ENCODE measurements at places on chromosomes 13 and 19.

- no peak for DNase-seq
Observed at GRCh38 chr13:76329004-76329403, 557.2 kb downstream of the KCTD12 start.

DNA sequence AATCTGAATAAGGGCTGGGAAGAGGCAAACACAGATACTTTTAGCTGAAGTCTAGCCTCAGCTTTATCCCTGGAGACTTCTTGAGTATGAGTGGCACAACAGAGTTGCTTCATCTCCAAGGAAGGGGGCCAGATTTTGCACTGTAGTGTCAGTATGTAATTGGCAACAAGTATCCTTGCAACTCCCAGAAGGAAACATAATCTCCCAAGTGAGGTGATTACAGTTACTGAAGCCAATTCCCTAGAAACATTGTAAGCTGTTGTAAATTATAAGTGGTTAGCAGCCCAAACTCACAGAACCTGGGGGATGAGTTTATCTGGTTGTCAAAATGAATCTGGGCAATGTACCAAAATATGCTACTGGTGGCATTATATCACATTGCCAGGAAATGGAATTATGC, 2065.7 kb upstream of the PCDH20 start:
- DNase-seq, result no peak

GRCh38 chr19:14167576-14168138, 31.3 kb upstream of the ASF1B start:
- DNase-seq, result no peak

DNA sequence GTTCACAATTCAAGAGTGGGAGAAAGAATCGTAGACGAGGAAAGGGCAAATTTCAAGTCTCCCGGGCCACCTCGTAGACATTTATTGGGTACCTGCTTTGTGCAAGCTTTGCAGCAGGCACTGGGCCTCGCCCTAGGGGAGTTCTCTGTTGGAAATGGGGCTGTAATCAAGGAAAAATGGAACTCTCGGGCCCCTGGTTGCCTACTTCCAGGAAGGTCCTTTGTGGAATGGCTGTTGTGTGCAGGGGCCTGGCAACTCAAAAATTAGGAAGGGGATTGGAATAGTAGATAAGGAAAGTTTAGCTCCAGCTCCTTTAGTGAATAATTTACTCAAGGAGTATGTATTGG, 612 bp downstream of the ZNF526 start:
- DNase-seq, result no peak

- no peak for DNase-seq
Observed at GRCh38 chr19:18850471-18851375, 19.0 kb downstream of the UPF1 start.

DNA sequence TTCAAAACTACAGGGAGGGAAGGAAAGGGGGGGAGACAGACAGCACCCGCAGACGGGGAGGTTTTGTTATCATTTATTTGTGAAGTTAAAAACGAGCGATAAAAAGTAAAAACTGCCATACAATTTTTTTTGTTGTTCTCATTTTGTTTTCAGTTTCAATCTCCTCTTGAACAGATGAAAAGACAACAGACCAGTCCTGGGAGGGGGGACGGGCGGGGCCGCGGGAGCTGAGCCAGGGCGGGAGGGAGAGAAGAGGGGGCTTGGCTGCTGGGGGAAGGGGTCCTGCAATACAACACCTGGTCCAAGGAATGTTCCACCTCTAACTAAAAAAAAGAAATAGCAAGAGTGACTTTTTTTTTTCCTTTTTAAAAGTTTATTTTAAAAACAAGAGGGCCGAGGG, 11.3 kb downstream of the KHSRP start:
- no peak for DNase-seq

DNA sequence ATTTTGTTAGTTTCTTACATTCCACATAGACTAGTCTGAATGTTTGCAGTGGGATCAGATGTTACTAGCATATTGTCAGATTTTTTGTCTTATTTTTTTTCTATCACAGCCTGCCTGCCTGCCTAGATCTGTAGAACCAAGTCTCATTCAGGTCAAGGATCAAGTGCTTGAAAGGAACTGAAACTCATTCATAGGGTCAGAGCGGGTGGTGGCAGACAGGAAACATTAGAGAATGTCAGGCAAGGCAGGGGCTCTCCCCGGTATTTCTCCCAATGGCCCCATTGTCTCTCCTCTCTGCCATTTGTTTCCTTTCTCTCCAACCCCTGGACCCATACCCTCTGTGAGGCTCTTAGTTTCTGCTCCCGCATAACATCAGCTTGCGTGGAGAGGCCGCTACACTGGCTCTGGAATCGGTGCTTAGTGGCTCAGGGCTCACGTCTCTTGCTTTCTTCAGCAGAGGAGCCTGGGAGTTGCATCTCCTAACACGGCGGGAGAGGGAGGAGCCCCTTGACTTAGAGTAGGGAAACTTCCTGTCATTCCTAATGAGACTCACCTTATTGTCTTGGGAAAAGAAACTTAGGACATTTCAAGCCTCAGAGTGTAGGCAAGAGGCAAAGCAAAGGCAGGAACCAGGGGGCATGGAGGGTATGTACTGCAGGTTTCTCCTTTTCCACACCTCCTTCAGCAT, 35.6 kb upstream of the SPATA13 start:
- DNase-seq, result no peak
